ENCODE measurements at places on chromosomes 6 and 20. TPM values are rescaled to one million over a fixed set of nuclear protein-coding genes. Genes with fewer than 3 reads are reported as not detected.

DNA sequence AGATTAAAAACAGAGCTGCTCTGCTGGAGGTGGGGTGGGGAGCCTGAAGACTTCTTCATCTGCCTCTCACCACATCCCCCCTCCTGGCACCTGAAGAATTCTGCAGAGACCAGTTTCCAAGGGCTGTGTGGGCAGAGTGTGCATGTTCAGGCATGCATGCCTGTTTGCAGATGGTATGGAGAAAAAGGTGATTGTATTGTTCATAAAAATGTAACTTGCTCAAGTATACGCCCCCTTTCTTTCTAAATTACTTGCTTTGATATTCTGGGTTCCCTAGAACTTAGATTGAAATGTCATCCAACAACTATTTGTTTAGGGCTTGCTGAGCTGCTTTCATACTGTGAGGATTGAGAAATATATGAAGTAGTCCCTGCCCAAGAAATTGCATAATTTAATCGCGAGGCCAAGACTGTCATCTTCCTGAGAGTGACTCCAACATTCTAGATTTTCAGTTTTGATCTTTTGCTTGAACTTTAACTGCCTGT, 83.6 kb downstream of the LCA5 start:
- DNase-seq = no peak

TRIM15 gene
- 0.25 TPM for total RNA-seq

GSTA2 gene
- total RNA-seq = 89.9 TPM

HLA-DOA gene
- 1.2 TPM for total RNA-seq

DNA sequence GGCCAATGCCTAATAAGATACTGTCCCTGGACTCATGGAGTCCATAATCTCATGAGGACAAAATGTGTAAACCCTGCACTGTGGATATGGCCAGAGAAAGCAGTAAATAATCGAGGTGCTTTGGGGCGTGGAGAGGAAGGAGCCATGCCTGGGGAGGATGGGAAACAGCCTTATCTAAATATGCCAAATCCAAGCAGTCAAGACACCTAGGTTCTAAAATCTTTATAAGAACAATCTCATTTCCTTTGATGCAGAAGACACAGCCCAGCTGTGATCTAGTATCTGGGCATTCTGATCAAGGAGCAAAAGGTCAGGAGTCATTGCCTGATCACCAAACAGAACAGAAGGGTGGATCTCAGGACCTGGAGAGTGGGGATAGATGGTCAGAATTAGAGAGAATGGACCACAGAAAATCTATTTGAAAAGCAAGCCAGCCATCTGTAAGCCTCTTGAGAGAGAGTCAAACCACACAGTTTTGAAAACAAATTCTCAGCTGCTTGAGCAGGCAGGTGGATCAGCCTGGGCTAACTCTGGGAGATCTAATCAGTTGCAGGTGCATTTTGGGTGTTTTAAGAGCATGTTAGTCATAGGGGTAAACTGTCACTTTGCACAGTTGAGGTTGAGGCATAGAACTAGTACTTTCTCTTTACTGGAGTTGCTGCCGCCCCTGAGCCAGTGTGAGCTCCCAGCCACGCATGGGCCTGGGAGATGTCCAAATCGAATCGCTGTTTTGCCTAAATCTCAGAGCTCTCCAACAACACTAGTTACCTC, 130.8 kb upstream of the TNFAIP3 start:
- no peak for DNase-seq

BPIFA1 gene
- not detected for total RNA-seq

PRND gene
- 431 TPM for total RNA-seq

MYLIP gene
- total RNA-seq = 39.1 TPM

- no peak for DNase-seq
Observed at GRCh38 chr6:32819729-32820128, 2.9 kb upstream of the HLA-DOB start.

ABHD16B gene
- total RNA-seq = 13.8 TPM

PLA2G7 gene
- 0.31 TPM for total RNA-seq

GRCh38 chr20:17933711-17934110, 34.9 kb downstream of the SNX5 start:
- no peak for DNase-seq

DNA sequence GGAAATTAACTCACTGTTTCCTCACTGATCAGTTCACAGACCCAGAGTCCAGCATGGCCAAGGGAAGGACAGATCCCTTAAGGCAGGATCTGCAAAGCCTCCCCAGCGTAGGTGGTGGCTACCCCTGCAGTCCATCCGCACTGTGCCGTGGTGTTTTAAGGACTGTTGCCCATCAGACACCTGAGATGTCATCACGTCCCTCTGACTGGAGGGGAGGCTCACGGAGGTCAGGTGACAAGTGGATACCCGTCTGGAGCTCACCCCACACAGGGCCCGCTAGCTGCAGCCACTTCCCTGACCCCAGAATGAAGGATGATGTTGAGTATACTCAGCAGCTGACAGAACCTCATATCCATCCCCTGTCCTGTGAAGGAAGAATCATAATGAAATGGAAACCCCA, 161.8 kb upstream of the GGTLC1 start:
- no peak for DNase-seq

DNA sequence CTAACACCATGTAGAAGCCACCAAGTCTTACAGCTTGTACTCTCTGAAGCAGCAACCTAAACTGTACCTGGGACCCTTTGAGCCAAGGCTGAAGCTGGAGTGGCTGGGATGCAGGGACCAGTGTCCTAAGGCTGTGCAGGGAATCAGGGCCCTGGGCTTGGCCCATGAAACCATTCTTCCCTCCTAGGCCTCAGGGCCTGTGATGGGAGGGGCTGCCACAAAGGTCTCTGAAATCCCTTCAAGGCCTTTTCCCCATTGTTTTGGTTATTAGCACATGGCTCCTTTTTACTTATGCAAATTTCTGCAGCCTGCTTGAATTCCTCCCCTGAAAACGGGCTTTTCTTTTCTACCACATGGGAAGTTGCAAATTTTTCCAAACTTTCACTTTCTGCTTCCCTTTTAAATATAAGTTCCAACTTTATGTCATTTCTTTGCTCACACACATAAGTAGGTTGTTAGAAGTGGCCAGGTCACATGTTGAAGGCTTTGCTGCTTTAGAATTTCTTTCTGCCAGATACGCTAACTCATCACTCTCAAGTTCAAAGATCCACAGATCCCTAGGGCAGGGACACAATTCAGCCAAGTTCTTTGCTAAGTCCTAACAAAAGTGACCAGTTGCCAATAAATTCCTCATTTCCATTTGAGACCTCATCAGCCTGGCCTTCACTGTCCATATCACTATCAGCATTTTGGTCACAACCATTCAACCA, 28.2 kb upstream of the ATXN1 start:
- DNase-seq = no peak

DNA sequence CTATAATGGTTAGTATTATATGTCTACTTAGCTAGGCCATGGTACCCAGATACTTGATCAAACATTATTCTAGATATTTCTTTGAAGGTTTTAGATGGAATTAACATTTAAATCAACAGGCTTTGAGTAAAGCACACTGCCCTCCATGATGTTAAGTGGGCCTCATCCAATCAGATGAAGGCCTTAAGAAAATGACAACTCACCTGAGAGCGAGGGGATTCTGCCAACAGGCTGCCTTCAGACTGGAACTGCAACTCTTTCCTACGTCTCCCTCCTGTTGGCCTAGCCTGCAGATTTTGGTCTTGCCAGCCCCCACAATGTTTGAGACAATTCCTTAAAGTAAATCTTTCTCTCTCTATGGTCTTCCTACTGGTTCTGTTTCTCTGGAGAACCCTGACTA, 137.3 kb downstream of the AHI1 start:
- DNase-seq = no peak

GRCh38 chr6:35382015-35382414, 39.7 kb downstream of the PPARD start:
- no peak for DNase-seq

DNA sequence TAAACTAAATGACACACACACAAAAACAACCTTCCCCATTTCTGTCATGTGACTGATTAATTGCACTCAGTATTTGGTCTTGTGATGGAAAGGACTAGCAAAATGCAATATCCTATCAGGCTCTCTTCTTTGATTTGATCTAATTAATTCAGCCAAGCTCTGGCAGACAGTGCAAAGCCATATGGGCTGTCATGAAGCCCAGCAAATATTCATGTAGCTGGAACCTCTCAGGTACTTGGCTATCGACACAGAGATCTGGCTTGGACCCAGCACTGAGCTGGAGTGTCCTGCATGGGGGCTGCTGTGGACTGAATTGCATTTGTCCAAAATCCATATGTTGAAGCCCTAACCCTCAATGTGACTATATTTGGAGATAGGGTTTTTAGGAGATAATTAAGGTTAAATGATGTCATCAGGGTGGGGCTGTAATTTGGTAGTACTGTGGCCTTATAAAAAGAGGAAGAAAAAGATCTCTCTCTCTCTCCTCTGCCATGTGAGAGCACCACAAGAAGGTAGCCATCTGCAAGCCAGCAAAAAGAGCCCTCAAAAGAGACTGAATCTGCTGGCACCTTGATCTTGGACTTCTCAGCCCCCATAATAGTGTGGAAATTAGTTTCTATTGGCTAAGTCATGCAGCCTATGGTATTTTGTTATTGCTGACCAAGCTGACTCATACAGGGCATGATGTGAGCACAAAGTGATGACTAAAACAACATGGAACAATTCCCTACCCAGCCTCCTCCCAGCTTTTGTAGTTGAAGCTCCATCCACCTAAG, 77.1 kb downstream of the STMND1 start:
- no peak for DNase-seq

GRCh38 chr6:53605543-53606235, 59.9 kb downstream of the KLHL31 start:
- DNase-seq = no peak

DNA sequence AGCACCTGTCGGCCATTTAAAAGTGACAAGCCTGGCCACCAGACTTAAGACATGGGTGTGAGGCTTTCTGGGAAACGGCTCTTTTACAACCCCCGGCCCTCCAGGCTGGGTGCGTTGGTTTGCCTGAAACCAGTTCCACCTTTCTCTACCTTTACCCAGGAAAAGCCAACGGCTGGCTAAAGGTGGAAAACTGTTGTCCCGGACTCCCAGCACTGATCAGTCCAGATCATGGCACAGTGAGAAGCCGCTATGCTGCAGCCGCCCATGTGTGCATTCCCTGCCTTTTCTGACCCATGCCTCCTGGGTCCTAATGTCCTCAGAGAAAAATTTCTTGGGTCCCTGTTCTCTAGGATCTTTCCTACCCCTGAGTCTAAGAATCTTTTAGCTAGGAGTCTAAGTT, 655.7 kb upstream of the HS3ST5 start:
- DNase-seq = no peak

DOP1A gene
- total RNA-seq = 68.7 TPM

LGSN gene
- total RNA-seq = 1.8 TPM

TCP11 gene
- 639 TPM for total RNA-seq

DNA sequence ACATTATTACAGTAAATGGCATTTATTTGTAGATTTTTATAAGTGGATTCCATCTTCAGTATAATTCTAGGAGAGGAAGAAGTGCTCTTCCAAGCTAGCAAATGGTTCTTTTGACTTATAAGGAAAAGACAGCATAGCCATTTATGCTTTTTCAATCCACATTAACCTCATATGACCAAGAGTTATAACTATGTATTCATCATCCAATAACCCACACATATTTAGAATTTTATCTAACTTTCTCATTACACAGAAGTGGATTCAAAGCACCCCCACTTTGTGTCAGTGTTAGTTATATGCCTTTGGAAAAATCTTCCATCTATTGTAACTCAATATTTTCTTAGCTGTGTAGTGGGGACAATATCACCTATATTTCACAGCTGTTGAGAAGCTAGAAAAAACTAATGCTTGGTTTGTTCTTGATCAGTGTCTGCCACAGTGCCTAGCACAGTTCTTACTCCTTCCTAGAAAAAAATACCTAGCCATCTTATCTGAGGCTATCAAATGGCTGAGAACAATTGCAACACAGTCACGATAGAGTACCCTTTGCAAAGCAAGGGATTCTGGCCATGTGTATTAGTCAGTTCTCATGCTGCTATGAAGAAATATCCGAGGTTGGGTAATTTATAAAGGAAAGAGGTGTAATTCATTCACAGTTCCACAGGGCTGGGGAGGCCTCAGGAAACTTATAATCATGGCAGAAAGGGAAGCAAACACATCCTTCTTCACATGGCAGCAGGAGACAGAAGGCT, 986.3 kb downstream of the TFAP2A start:
- DNase-seq = no peak

CALHM4 gene
- 0.25 TPM for total RNA-seq

- DNase-seq = peak; percentile 51
Observed at GRCh38 chr6:55069132-55069781, 105.1 kb upstream of the HCRTR2 start.

GRCh38 chr6:156557251-156557910, 219.8 kb upstream of the ARID1B start:
- DNase-seq = peak; percentile 33

- DNase-seq = no peak
Observed at GRCh38 chr6:80636689-80637088, 530.2 kb downstream of the BCKDHB start.

DNA sequence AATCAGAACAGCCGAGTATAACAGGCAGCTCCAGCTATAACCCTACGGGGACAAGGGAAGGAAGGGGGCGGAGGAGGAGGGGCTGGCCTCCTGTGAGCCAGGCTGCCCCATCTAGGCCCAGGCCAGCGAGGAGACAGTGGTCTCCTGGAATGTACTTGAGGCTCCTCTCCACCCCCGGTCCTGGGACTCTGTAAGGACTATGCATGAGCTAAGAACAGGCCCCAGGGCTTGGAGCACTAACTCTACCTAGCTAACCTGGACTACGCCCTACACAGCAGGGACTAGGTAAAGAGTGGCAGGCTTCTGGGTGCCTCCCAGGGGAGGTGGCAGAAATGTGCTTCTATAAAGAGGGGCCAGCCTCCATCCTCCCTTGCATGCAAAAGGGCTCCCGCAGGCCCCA, 8.9 kb downstream of the KCNK15 start:
- no peak for DNase-seq

DNA sequence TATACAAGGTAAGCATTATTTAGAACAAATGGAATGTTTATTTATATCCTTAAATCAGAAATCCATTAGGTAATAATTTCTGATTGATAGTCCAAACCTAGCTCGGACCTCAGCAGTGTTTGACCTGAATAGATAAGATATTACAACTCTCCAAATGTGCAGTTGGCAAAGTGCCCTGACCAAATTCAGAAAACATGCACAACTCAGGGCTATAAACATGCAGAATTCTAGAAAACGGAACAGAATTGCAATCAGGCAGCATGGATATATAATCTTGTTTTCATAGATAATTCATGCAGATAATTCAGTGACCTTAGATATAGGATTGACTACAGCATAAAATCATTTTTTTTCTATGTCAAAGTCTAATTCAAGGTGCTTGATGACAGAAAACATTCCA, 626.6 kb upstream of the CITED2 start:
- no peak for DNase-seq

DEFB129 gene
- total RNA-seq = not detected

GRCh38 chr6:82984720-82985119, 80.9 kb downstream of the UBE3D start:
- DNase-seq = no peak

- DNase-seq = no peak
Observed at GRCh38 chr20:50027611-50028105, 44.9 kb downstream of the SNAI1 start.

- DNase-seq = no peak
Observed at GRCh38 chr6:26561533-26562466, 23.6 kb downstream of the HMGN4 start.

GRCh38 chr6:168962886-168963285, 290.8 kb downstream of the THBS2 start:
- DNase-seq = peak; percentile 41
